ENCODE measurements at places on chromosomes 7 and 10.

DNA sequence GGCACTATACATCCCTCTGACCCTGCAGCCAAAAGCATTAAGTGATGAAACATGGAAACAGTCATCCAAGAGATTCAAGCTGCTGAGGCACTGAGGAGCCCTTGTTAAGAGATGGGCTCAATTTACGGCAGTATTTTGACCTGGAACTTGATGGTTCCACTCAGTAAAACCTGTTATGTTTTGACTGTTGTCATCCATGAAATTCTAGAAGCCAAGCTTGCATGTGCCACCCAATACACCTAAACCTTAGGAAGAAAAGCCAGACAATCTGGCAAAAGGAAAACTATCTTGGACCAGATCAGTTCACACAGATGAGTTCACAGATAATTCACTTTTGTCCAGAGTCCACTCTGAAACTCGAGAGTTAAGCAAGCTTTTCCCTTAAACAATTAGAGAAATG, 53.2 kb downstream of the ICA1 start:
- DNase-seq, result no peak

GRCh38 chr10:24383681-24384106, 174.8 kb downstream of the KIAA1217 start:
- DNase-seq, result peak; percentile 93

GRCh38 chr7:43516581-43517342, 66.1 kb upstream of the STK17A start:
- DNase-seq, result no peak

- no peak for DNase-seq
Observed at GRCh38 chr7:2450198-2451107, 25.7 kb downstream of the GRIFIN start.

GRCh38 chr10:109327266-109327665, 596.0 kb downstream of the XPNPEP1 start:
- no peak for DNase-seq
